ENCODE measurements at places on chromosomes 13 and 19. TPM values are rescaled to one million over a fixed set of nuclear protein-coding genes. Genes with fewer than 3 reads are reported as not detected.

DNA sequence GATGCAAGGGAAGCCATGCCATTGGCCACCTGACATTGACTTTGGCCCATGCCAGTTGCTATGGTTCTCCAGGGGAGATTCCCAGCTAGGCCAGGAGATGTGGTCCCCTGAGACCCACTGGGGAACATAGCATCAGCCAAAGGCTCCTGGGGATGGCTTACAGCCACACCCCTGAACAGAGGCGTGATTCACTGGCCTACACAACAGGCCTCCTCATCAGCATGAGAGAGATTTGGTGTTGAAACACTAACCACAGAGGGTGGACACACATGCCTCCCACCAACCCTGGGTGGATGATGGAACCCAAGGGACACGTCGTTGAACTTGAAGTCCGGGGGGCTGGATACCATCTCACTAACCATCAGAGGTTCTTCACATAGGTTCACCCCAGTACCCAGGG is 14.4 kb downstream of the IQCN start:
- no peak overlapping the region for H3K27ac ChIP-seq
- peaks cover 2% of the 10 kb centered on the region for H3K4me1 ChIP-seq
- no peak for DNase-seq
- peaks cover 6% of the 10 kb centered on the region for H3K27me3 ChIP-seq
- H3K4me3 ChIP-seq = no peak overlapping the region

GRCh38 chr13:98922306-98922705 is 55.6 kb downstream of the DOCK9 start:
- no peak for DNase-seq
- no peak overlapping the region for H3K27ac ChIP-seq
- peaks cover 31% of the 10 kb centered on the region for H3K4me1 ChIP-seq
- no peak overlapping the region for H3K4me3 ChIP-seq
- peaks cover 42% of the 10 kb centered on the region for H3K36me3 ChIP-seq
- H3K27me3 ChIP-seq = no peaks in the 10 kb centered on the region

DNA sequence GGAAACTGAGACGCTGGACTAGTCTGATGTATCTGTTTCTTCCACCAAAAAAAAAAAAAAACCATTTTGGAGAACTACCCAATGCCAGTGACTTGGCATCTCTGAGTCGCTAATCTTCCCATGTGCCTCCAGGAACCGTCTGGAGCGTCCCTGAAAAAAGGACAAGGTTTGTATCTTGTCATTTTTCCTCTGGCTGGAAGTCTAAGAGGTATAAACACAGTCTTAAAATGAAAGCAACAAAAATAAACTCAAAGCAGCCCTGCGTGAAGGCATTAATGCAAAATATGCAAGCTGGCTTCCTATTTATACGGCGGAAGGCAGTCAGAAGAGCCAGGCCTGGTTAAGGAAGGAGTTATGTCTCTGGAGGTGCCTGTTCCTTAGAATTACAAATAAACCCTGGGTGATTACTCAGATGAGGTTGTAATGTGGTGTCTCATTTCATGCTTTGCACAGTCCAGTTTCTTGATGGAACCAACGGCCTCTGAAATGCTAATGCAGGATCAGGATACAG is 20.3 kb downstream of the ACTN4 start:
- peaks cover 13% of the 10 kb centered on the region for H3K36me3 ChIP-seq
- H3K27me3 ChIP-seq = no peaks in the 10 kb centered on the region
- peak overlapping the region; percentile 64 for H3K27ac ChIP-seq
- no peak overlapping the region for H3K4me3 ChIP-seq

- H3K27ac ChIP-seq = no peak overlapping the region
- no peaks in the 10 kb centered on the region for H3K27me3 ChIP-seq
- no peak overlapping the region for H3K4me3 ChIP-seq
- no peaks in the 10 kb centered on the region for H3K4me1 ChIP-seq
Measured at GRCh38 chr13:93535251-93535650, 308.6 kb downstream of the GPC6 start.

GRCh38 chr13:68047889-68048288 is 817.8 kb upstream of the PCDH9 start:
- no peak for DNase-seq
- no peak overlapping the region for H3K4me3 ChIP-seq
- no peaks in the 10 kb centered on the region for H3K27me3 ChIP-seq
- no peaks in the 10 kb centered on the region for H3K4me1 ChIP-seq

GRCh38 chr19:48108997-48109782 is 1.4 kb downstream of the PLA2G4C start:
- peaks cover under 1% of the 10 kb centered on the region for H3K36me3 ChIP-seq
- H3K4me1 ChIP-seq = peaks cover 14% of the 10 kb centered on the region
- H3K27me3 ChIP-seq = no peaks in the 10 kb centered on the region
- no peak overlapping the region for H3K27ac ChIP-seq
- H3K4me3 ChIP-seq = no peak overlapping the region

DNA sequence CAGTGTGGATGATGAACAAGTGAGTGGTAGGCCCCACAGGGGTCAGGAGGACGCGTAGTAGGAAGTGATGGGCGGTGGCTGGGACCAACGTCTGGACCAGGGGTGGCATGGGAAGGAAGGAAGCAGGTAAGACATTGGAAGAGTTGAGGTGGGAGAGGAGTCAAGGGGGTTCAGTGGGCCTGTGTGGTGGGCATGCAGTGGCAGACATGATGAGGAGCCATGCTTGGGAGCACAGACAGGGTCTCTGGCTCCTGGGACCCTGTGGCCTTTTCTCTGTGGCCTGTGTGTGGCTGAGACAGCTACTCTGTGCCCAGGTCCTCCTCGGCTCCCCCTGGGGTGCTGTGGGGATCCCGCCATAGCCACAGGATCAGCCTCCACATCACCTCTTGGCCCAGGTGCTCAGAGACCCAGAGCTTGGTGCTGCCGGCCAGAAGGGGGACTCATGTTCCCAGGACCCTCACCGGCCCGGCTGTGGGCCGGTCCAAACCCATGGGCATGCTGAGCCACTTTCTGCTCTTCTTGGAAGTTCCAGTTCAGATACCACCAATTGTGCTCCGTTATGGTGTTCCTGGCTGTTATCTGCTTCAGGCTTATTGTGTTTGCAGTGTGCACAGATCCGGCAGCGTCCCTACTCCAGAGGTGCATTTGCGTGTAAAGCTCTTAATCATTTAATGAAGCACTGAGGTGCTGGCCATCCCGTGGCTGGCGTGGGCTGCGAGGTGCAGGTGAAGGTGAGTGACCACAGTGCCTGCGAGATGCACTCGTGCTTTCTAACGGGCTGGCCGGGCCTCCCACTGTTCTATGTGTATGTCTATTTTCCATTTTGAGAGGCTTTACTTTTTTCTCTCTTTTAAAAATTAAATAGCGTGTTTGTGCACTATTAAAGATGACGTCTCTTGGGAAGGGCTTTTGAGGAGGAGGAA is 147.9 kb downstream of the TEX29 start:
- no peak overlapping the region for H3K27ac ChIP-seq
- H3K4me1 ChIP-seq = no peaks in the 10 kb centered on the region
- H3K36me3 ChIP-seq = no peaks in the 10 kb centered on the region
- H3K27me3 ChIP-seq = peaks cover 8% of the 10 kb centered on the region
- no peak overlapping the region for H3K4me3 ChIP-seq

- no peak overlapping the region for H3K27ac ChIP-seq
- H3K4me1 ChIP-seq = peaks cover 47% of the 10 kb centered on the region
- H3K36me3 ChIP-seq = peaks cover 50% of the 10 kb centered on the region
- peak; percentile 73 for DNase-seq
- no peaks in the 10 kb centered on the region for H3K27me3 ChIP-seq
- no peak overlapping the region for H3K4me3 ChIP-seq
Measured at GRCh38 chr13:75308222-75308621, 173.7 kb downstream of the TBC1D4 start.

DNA sequence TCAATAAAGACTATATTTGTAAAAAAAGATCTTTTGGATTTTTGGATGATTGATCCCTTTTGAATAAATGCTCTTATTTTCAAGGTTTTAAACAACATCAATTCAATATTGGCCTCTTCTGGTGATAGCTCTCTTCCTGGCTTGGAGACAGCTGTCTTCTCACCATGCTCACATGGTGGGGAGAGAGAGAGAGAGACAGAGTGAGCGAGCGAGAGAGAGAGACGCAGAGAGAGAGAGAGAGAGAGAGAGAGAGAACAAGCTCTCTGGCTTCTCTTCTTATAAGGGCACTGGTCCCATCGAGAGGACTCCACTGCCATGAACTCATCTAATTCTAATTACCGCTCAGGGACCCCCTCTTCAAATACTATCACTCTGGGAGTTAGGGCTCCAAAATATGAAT is 32.1 kb upstream of the FARP1 start:
- no peaks in the 10 kb centered on the region for H3K27me3 ChIP-seq
- DNase-seq = no peak
- no peak overlapping the region for H3K27ac ChIP-seq
- no peaks in the 10 kb centered on the region for H3K36me3 ChIP-seq
- H3K4me1 ChIP-seq = no peaks in the 10 kb centered on the region

KLK12 gene
- not detected for total RNA-seq

FOSB gene
- 3.7 TPM for total RNA-seq

CNFN gene
- not detected for total RNA-seq

TUBA3C gene
- not detected for total RNA-seq

PSG4 gene
- total RNA-seq = not detected
